ENCODE measurements at places on chromosomes 4 and X.

- DNase-seq: no peak
Observed at GRCh38 chr4:107837776-107838618, 13.3 kb downstream of the SGMS2 start.

- DNase-seq: no peak
Observed at GRCh38 chr4:14233126-14233525, 605.6 kb upstream of the BOD1L1 start.

DNA sequence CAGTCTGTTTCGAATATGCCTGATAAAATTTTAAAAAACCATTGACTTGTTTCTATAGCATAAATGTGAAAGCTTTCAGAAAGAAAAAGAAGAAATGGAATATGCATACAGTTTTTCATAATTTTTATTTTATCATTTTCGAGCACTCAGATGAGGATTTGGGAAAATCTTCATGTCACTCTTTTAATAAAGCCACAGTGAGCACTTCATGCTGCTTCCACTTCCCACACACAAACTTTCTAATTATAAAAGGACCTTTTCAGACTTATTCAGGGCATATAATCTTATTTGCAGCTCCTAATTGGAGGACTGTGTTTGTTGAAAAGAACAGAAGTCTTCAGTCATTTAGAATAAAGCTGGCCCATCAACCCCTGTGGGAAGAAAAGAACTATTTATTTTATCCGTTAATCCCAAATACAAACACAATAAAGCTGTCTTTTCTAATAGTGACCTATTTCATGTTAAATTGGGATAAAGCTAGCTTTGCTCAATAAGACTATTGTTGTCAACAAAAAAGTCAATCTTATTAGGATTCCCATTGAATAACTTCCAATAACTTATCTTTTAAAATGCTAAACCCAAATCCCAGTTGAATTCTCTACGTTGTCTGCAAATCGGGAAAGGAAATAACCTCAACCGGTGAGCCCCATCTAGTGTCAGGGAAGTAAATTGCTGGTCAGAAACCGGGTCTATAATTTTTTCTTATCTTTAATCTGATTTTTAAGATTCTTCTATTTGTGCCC, 211.5 kb downstream of the PDGFRA start:
- DNase-seq: peak; percentile 54

GRCh38 chrX:118862091-118862490, 38.5 kb downstream of the ZCCHC12 start:
- no peak for DNase-seq

DNA sequence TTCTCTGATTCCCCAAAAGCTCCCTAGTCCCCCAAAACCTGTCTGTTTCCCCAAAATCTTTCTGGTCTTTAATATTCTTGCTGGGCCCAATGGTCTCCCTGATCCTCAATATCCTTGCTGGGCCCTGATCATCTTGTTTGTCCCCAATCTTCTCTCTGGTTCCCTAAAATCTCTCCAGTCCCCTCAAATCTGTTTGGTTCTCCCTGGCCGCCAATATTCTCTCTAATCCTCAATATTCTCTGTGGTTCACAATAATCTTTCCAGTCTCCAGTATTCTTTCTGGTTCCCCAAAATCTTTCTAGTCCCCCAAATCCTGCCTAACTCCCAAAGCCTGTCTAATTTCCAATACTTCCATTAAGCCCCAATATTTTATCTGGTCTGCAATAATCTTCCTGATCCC, 18.5 kb downstream of the P2RY8 start:
- no peak for DNase-seq

GRCh38 chrX:97563531-97564133, 679.9 kb downstream of the RPA4 start:
- DNase-seq: peak; percentile 60

- no peak for DNase-seq
Observed at GRCh38 chr4:1984406-1985191, 24.2 kb downstream of the NELFA start.

GRCh38 chr4:115781528-115782146, 668.2 kb upstream of the NDST4 start:
- no peak for DNase-seq
